Hematopoietic multipotent progenitor cell treated with erythropoietin and hydrocortisone succinate and interleukin-3 and kit ligand, for 4 days (in vitro differentiated cells): ENCODE measurements at places on chromosomes 12 and 14.

DNA sequence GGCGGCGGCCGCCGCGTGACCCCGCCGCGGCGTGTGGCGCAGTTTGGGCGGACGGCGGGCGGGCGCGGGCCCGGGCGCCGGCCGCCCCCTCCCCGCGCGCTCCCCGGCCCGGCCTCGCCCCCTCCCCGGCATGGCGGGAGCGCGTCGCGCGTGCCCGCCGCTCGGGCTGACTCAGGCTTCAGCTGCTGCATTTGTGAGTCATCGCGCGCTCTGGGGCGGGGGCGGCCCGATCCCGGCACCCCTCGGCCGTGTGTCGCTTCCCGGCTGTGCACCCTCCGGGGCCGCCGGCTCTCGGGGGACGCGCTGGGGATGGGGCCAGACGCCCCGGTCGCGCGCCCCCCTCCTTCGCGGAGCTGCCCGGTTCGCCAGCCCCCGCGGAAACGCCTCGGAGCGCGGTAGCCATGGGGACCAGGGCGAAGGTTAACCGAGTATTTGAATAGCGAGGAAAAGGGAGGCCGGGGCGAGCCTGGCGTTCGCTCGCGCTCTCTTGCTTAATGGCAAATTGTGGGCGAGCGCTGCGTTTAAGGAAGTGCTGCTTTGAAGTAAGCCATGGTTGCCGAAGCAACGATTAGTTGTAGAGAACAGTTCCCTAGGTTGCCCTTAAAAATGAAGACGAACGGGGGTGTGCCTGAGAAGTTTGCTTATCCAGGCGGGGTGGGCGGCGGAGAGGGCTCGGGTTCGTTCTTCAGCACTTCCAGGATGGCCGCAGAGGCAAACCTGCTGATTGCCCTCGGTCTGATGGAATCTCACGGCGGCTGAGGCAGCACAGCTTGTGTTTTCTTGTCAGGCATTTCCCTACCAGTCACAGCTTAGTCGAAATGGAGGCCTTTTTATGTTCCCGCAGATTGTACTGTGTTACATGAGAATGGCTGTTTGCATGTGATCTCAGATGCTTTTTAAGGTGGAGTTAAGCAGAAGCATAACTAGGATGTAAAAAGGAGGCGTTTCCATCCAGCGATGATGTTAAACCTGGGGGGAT, 896 bp downstream of the EIF5 start:
- peak; percentile 82 for DNase-seq

DNA sequence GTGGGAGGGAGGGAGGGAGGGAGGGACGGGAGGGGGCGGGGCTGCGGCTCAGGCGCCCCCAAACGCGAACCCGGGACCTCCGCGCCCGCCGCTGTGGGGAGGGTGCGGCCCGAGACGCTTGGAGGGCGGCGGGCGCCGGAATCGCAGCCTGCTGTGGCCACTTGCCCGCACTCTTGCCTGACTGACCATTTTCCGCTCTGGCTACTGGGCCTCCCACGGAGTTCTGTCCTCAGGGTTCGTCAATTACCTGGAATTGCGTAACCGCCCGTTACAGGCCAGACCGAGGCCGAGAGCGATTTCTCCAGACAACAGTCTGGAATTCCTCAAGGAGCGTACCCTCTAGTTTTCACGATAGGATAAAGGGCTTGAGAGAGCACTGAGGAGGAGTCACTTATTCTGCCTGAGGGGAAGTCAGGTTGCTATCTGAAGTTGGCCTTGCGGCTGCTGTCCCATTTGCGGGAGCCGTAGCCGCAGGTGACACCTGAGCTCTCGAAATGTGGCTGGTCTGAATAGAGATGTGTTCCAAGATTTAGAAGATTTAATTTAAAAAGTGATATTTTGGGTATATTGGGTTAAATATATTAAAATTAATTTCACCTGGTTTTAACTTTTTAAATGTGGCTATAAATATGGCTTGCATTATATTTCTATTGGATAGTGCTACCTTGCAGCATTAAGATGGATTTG, 446 bp upstream of the ZNF641 start:
- DNase-seq = no peak

DNA sequence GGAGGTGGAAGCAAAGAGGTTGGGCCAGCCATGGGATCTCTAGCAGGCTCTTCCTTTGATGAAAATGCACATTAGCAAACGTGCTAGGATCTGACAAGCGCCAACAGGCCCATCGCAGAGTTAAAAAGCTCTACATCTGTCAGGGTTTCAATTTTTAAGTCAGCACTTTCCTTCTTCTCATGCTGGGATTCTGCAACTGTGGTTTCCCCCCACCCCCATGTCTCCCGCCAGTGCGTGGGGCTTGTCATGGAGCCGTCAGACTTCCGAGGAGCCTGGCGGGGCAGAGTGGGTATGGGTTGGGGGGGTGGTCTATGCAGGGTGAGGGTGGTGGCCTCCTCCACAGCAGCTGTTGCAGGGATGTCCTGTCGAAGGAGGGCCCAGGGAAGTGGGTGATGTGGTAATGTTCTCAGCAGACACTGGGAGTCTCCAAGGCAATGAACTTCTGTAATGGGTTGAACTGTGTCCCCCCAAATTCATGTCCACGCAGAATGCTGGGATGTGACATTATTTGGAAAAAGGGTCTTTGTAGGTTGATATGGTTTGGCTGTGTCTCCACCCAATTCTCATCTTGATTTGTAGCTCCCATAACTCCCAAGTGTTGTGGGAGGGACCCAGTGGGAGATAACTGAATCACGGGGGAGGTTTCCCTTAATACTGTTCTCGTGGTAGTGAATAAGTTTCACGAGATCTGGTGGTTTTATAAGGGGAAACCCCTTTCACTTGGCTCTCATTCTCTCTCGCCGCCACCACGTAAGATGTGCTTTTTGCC, 115.2 kb upstream of the MAP1LC3B2 start:
- peak; percentile 60 for DNase-seq

DNA sequence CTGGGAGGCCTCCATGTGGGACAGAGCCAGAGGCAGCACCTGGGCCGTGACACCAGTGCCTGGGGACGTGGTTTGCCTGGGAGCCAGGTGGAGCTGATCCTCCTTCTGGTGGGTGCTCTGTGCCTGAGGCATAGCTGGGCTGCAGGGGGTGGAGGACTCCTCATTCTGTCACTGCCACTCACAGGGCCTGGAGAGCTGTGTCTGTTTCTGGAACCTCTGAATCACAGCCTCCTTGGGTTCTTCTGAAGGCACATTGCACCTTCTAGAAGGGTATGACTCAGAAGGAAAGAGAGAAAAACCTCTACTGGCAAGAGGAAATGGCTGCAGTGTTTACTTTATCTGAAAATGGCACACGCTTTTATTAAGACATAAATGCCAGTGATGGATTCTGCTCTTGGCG, 659.8 kb downstream of the VRK1 start:
- DNase-seq = no peak

DNA sequence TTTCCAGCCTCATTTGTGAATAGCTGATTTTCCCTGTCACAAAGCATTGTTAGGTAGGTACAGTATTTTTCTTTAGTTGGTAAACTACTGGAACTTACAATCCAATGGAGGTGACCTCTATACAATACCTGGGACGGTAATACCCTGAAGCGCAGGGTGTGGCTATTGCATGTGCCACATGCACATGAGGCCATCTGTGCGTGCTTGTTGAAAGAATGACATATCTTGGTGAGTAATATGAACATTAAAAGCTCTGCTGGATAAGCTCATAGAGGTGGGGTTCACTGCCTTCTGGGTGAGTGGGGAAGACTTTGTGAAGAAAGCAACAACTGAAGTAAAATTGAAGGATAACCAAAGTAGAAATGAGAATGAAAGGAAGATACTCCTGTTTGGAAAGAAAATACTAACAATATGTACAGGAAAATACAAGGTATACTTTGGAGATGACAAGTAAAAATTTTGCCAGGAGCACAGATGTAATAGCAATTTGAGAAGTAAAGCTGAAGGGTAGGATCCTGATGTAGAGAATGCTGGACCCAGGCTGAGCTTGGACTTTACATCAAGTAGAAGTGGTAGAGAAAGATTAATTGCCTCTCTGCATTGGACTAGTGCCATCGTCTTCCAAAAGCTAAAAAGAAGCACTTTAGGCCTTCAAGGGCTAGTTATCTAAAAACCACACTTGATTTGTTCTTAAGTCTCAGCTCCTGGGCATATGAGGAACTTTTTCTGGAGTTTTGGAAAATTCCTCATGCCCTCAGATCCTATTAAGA, 97.1 kb downstream of the SLC38A6 start:
- no peak for DNase-seq

DNA sequence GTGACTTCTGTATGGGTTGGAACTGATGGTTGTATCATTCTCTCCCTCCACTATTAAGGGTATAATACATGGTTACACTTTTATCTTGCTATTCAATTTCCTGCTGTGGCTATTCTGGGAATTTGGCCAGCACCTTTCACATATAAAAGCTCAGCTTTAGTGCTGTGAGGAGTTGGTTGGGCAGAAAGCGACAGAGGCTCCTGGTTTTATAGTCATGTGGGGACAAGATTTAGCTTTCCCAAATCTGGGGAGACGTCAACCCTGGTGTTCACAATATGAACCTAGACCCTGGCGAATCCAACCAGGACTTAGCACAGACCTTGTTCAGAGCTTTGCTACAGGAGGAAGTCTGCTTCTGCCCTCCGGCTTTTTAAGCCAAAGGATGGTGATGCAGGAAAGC, 36.5 kb downstream of the FOS start:
- peak; percentile 63 for DNase-seq

GRCh38 chr12:98332642-98333041, 182.7 kb upstream of the TMPO start:
- peak; percentile 5 for DNase-seq

- peak; percentile 3 for DNase-seq
Observed at GRCh38 chr12:43277651-43278540, 274.1 kb downstream of the ADAMTS20 start.

DNA sequence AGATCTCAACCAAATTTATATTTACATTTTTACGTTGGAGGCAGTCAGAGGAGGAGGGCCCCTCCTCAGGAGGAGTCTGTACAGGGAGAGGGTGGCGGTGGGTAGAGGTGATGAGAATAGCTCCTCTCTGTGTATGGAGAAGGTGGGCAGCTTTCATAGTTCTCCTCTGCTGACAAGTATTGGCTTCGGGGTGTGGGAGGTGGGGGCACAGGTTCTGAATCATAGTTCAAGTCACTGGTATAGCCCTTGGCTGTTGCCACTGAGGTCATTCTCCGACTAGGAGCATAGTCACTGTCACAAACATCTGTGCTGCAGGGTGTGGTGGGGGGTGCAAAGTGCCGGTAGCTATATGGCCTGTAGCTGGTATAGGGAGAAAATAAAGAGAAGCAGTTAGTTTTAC, 50.3 kb downstream of the BCL2L14 start:
- no peak for DNase-seq

DNA sequence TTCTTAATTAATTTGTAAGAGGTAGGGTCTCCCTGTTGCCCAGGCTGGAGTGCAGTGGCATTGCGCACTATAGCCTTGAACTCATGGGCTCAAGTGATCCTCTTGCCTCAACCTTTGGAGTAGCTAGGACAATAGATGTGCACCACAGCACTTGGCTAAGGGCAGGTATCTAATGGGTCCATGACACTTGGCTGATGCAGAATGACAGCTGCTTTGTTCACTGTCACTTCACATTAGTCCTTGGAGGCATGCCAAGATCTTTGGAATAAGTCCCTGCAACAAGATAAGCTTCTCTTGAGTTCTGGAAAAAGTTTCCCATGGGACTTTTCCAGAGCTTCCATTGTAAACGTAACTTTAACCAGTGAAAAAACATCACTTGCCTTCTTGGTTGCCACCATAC, 23.4 kb downstream of the COQ6 start:
- DNase-seq = no peak

GRCh38 chr12:111788178-111788654, 21.5 kb downstream of the ALDH2 start:
- peak; percentile 69 for DNase-seq

- no peak for DNase-seq
Observed at GRCh38 chr12:6614513-6615172, 7.5 kb upstream of the CHD4 start.

DNA sequence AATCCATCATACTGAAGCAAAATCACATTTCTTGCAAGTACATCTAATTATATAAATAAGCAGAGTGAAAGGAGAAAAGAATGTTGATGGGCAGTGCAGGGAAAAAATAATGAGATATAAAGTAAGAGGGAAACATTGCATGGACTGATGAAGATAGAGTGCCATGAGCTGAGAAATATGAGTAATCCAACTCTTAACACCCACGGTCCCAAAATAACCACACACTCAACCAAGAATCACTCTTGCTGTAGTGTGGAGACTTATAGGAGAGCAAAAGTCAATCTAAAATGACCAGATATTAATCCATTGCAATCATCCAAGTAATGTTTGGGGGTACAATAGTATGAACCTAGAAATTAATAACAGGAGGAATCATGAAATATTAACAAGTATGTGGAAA, 40.2 kb downstream of the MYF5 start:
- DNase-seq = no peak

GRCh38 chr14:99100497-99101270, 171.3 kb downstream of the BCL11B start:
- no peak for DNase-seq

DNA sequence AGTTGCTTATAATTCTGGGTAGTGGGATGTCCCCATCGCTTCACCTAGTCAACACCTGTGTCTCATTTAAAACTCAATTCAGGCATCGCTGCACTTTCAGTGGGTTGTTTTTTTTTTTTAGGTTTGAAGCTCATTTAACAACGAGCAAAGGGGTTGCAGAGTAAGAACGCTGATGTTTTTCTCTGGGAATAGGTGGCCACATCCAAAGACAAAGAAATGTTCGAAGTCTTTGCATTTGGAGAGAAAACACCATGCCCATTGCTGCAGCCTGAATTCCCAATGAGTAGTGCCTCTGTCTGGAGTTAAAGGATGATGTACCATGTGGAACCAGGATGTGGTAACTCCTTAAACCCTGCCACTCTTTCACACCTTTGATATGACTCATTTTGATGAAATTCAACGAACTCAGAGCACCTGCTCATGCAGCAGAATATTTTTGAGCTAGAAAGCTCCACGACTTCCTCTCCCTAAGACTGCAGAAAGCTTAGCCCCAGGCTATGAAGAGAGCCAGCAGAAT, 35.1 kb upstream of the BATF start:
- no peak for DNase-seq

DNA sequence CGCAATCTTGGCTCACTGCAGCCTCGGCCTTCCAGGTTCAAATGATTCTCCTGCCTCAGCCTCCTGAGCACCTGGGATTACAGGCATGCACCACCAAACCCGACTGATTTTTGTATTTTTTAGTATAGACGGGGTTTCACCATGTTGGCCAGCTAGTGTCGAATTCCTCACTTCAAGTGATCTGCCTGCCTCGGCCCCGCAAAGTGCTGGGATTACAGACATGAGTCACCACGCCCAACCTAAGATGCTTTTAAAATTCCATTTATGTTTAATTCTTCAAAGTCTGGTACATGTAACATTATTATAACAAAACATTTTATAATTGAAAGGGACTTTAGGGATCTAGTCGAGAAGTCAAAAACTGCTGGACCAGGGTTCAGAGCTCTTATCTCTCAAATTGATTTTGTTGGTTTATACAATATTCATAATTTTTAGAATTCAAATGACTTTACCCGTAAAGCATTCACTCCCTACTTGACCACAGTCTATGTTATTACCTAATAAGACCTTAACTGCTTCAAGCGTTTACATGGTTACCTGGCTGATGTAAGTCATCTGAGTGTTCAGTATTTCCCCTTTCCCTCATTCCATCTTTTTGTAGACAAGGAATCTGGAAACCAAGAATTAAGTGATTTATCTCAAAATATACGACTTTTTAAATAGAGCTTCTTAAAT, 28.2 kb downstream of the RAP1B start:
- DNase-seq = no peak
